ENCODE measurements at places on chromosomes 12 and 14. TPM values are rescaled to one million over a fixed set of nuclear protein-coding genes. Genes with fewer than 3 reads are reported as not detected.

The TROAP gene
- total RNA-seq: 11.4 TPM

The RD3L gene
- not detected for total RNA-seq

The TCL1B gene
- total RNA-seq: not detected

The KLHL33 gene
- total RNA-seq: not detected

The OGFOD2 gene
- total RNA-seq: 10.6 TPM

The SLC39A2 gene
- total RNA-seq: not detected

The MPHOSPH9 gene
- 31.3 TPM for total RNA-seq

The IFNG-AS1 gene
- not detected for total RNA-seq

The TPPP2 gene
- total RNA-seq: not detected

The KRT8 gene
- 43.1 TPM for total RNA-seq

The CCDC196 gene
- not detected for total RNA-seq

The KRT73 gene
- total RNA-seq: not detected

The CLEC4C gene
- not detected for total RNA-seq

The PCNX4 gene
- 81.8 TPM for total RNA-seq

The LBHD2 gene
- not detected for total RNA-seq

The SIRT4 gene
- total RNA-seq: 0.88 TPM

The VRTN gene
- total RNA-seq: not detected

The LUM gene
- 0.73 TPM for total RNA-seq

The MEG3 gene
- total RNA-seq: 134 TPM

The RNASE7 gene
- total RNA-seq: not detected

The PTPRB gene
- total RNA-seq: 147 TPM

The IFI27L2 gene
- 33.6 TPM for total RNA-seq

The STON2 gene
- total RNA-seq: 3.4 TPM

The PUS7L gene
- 11.6 TPM for total RNA-seq

The LRIG3 gene
- total RNA-seq: 19.9 TPM

The ADAM20 gene
- total RNA-seq: 0.47 TPM

The CDKN1B gene
- total RNA-seq: 15.8 TPM
